ENCODE measurements at places on chromosomes 3 and 15.

GRCh38 chr3:81440661-81441060, 320.8 kb downstream of the GBE1 start:
- no peak for DNase-seq

DNA sequence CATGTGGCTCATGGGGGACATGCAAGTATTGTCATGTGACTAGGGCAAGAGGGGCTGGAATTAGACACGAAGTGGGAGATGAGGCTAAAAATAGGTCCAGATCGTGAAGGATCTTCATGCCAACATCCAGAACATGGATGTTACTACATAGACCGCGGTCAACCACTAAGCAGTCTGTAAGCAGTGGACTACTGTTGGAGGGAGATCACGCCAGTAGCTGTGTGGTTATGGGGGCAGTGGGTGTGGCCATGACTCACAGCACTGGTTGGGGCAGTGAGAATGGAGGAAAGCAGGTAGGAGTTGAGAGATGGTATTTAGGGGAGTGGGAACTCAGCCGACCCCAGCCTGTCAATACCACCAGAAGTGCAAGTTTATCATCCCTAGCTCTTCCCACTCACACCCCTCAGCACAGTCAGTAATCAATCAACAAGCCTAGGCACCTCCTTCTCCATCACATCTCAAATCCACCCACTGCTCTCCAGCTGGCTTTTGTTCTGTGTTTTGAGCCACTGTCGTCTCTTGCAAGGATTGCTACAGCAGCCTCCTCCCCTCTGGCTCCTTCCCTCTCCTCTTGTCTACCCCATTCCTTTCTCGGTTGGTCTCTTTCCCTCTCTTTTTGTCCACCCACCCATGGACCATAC, 107.2 kb upstream of the ABHD17C start:
- DNase-seq = no peak

DNA sequence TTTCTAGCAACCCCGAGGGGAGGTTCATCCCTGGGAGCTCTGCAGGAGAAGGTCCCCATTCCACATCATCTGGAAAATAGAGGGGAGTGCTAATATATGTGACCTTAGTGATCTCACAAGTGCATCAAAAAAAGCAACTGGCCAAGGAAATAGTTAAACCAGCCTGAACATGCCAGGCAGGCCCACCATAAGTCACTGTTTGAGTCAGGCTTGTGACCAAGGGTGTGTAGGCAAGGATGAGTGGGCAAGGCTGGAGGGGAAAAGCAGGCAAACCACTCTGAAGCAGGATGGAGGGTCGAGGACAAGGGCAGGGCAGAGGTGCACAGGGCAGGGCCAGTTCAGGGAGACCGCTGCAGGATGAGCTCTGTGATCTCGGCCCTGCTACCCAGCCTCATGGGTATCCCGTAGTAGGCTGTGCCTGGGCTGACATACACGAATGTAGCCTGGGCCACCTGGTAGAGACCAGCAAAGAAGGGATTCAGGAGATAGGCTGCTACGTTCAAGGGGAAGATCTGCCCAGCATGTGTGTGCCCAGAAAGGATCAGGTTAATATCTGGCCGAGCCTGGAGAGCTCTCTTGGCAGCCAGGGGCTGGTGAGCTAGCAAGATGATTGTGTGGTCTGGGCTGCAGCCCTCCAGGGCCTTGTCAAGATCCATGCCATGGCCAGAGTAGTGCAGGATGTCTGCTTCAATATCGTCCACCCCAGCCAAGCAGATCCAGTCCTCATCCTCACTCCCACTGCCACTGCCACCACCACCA, 4.3 kb downstream of the GLB1 start:
- DNase-seq = no peak

DNA sequence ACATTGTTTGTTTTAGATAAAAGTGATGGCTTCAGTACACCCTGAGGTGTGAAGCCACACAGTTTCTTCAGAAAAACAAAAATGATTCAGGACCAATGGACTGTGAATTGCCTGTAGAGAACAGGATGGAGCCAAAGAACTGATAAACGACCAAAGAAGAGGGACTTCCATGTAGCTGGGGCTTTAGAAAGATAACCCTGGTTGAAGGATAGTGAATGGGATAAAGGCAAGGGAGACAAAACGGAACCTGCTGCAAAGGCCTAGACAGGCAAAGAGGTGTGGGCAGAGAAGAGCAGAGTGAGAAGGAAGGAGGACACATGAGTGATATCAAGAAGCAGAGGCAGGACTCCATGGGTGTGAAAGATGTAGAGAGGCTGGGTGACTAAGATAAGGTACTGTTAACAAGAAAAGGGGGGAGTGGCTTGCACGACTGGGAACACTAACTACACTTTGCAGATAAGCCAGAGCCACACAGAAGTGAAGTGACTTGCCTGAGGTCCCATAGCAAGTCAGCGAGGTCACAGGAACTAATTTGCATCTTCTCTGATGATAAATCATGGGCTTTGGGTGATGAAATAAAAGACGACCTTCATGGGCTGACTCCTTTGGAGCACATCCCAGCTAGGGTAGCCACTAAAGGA, 44.3 kb downstream of the RAB6B start:
- no peak for DNase-seq

DNA sequence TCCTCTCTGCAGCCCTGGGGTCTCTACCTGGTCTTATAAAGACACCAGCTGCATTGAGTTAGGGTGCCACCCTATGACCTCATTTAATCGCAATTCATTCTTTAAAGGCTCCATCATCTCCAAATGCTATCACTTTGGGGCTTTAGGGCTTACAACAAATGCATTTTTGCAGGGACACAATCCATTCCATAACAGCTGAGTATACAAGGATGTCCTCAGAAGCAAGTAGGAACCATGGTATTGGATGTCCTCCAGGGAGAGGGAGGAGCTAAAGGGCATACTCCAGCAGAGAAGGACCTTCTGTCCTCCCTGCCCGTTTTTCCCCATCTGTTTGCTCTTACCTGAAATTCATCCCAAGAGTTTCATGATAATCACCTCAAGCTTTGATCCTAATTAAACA, 30.3 kb downstream of the UMPS start:
- DNase-seq = no peak

Measured in KBM-7 (cell line).